ENCODE measurements at places on chromosomes 11 and 22. TPM values are rescaled to one million over a fixed set of nuclear protein-coding genes. Genes with fewer than 3 reads are reported as not detected.

DNA sequence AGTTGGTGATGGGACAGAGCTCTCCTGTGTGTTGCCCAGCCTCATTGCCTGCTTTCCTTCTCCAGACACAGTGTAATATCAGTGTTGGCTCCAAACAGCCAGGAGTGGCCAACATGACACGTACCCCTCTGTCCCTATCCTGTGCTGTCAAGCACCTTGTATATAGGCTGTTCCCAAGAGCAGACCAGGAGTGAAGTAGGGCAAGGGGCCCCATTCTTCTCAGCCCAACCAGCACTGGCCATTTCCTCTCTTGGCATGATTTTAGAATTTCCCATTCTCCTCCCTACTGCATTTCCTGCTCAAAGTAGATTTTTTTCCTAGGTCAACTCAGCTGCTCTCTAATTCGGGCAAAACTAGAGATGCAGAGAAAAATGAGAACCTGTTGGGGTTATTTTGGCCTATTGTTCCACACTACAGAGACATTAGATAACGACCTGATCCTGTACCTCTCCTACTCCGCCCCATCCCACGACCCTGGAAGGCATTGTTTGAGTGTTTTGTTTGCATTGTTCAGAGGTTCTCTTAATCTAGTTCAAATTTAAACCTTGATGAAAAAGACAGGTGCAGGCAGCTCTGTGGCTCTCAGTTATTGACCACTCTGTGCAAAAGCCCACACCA lies 95.6 kb downstream of the RASSF10 start:
- DNase-seq = no peak

DNA sequence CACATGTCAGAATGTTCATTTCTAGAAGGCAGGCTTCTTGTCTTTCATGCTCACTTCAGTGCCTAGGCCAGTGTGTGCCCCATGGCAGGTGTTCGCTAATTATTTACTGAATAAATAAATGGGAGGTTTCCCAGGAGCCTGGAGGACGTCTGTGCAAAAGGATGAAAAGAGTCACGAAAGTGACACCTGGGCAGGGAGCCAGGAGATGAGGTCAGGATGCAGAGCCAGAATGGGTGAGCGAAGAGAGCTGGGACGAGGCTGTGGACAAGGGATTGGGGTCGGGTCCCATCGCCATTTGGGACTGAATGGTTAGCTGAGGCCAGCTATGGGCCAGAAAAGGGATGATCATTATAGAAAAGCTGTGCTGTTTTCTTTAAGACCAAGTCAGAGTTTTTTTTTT lies 560.4 kb downstream of the TBC1D22A start:
- DNase-seq = no peak

Gene ASRGL1
- 6.8 TPM for total RNA-seq

Gene TTC12
- 7.5 TPM for total RNA-seq

Gene TMEM86A
- total RNA-seq = 1.5 TPM
